Cortex of kidney (tissue), 1 donor: ENCODE measurements at places on chromosomes 7 and 10.

- no peak for DNase-seq
These were observed 25.1 kb downstream of the DOCK1 start for GRCh38 chr10:126930131-126930882.

- no peak for DNase-seq
These were observed 117.3 kb upstream of the ZNF438 start for GRCh38 chr10:31148951-31149350.

DNA sequence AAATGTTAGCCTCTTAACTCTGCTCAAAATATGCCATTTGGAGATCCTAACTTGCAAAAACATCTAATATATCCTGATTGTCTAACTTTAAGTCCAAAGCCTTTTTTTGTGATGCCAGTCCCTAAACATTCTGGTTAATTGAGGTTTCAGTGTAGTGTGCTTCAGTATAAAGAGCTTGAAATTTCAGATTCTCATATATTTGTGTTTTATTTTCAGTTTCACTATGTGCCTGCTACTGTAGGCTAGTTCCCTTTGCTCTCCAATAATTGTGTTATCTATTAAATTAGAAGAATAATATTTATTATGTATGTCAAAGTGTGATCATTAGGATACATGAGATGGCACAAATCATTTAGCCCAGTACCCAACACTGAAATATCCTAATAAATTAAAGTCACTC lies 1361.2 kb downstream of the XPNPEP1 start:
- no peak for DNase-seq

DNA sequence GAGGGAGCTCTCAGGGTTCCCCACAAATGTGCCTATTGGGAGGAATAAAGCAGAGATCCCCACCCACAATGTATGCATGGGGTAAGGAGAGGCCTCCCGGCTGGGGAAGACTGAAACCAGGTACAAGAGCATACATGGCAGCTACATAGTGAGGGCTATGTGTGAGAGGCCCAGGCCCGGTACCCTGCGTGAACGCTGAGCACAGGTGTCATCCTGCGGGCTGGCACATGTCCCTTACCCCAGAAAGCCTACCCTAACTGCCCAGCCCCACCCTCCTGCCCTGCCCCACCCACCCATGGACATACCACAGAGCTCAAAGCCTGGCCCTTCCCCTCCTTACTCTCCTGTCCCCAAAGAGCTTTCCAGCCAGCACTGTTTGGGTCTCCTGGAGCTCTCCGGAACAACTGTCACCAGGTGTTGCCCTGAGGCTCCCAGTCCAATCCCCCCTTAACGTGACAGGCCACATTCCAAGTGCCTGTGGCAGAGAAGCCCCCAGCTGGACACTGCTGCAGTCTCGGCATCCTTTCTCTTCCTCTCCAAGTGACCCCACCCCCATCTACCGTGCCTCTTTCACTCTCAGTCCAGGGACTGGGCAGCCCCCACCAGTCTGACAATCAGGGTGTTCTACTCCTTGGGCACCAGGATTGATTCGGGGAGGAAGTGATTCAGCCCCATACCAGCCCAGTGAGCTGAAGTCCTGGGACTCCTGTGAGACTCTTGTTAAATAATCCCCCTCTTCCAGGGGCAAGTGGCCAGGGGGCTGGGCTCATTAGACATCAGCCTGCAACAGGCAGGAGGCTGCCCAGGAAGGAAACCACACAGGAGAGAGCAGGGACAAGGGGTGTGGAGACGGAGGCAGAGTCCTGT lies 19.6 kb downstream of the GRID1 start:
- DNase-seq: no peak

- no peak for DNase-seq
These were observed 32.6 kb upstream of the CNNM1 start for GRCh38 chr10:99296605-99297004.

DNA sequence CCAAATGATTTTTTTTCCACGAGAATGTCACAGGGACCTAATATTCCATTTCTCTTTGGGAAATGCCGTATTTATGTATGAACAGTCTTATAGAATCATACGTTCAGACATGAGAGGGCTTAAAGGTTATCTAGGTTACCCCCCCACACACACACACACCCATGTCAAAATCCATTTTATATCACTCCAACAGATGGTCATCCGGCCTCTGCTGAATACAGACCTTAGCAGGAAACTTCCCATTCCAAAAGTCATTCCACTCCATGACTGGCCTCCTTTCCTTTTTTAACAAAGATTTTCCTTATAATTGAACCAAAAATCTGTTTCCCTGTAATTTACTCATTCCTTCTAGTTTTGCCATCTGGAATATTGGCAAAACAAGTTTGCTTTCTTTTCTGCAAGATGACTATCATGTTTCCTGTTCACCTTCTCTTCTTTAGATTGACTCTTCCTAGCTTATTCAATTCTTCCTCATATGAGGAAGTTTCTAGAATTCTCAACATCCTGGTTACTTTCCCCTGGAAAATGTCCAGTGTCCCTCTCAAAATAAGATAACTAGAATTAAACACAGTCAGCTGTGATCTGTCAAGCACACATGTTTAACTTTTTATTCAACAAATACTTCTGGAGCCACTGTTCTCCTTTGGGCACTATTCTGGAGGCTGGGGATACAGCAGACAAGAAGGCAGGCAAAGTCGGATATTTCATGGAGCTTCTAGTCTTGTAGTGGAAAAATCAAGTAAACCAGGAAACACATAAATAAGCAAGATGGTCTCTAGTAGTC lies 276.5 kb upstream of the LRGUK start:
- no peak for DNase-seq

- no peak for DNase-seq
These were observed 15.3 kb downstream of the KCNH2 start for GRCh38 chr7:150962553-150963399.

GRCh38 chr10:102185811-102186527 lies 33.8 kb downstream of the NOLC1 start:
- no peak for DNase-seq

DNA sequence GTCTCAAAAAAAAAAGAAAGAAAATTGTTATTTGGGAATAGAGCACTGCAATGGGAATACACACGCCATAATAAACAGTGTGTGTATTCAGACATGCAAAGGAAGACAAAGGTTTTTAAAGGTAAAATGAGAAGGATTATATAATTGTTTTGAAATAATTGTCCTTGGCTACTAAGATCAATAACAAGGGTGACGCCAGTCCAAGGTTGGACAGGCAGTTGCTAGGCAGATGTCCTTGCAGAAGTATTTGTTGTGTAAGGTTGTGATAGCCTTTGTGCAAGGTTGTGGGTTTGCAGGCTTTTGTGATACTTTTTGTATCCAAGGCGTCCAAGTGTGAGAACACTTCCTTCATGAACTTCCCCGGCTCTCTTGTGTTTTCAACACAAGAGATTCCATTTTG lies 72.3 kb upstream of the PRLHR start:
- DNase-seq: no peak

DNA sequence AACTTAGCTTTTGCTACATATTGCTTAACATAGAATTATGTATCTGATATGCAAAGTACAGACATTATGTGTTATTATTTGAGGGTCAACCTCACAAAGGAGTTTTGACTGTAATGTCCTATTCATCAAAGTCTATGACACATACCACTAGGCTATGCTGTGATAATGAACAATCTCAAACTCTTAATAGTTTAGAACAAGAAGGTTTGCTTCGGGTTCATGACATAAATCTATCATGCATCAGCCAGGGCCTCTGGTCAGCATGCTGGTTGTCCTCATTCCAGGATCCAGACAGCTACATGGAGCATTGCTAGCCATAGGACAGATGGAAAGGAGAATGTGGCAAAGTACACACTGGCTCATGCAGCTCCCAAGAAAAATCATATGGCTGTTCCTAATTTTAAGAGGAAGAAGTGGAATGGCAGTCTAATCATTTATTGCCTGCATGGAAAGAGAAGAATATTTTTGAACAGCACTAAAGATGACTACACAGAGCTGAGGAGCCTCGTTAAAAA lies 332.1 kb downstream of the GPR158 start:
- DNase-seq: no peak

DNA sequence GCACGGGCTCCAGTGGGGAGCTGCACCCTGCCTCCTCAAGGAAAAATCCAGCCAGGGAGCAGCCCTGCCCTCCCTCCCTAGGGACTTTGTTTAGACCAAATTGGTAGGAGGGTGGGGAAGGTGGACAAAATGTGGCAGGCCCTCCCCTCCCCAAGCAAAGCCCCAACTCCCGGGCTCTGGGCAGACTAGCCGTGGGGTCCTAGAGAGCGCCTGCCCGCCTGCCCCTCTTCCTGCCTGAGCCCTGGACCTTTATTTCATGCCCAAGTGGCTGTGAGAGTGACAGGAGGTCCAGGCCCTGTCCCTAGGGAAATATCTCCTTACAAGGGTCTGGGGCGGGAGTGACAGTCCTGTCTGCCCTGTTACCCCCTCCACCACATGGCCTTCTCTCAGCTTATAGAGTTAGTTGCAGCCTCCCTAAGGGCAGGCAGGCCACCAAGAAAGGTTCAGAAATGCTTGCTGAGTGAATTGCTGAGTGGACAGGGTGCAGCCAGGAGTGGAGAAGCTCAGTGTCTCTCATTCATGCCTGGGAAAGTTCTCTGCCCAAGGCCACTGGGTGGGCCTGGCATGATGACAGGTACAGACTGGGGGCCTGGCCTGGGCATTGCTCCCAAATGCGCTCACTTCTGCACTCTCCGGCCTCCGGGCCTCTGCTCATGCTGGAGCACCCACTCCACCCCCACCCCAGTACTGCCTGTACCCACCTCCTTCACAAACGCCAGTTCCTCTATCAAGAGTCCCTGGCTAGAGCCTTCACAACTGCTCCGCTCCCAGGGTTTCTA lies 25.2 kb downstream of the DNAJB12 start:
- no peak for DNase-seq

DNA sequence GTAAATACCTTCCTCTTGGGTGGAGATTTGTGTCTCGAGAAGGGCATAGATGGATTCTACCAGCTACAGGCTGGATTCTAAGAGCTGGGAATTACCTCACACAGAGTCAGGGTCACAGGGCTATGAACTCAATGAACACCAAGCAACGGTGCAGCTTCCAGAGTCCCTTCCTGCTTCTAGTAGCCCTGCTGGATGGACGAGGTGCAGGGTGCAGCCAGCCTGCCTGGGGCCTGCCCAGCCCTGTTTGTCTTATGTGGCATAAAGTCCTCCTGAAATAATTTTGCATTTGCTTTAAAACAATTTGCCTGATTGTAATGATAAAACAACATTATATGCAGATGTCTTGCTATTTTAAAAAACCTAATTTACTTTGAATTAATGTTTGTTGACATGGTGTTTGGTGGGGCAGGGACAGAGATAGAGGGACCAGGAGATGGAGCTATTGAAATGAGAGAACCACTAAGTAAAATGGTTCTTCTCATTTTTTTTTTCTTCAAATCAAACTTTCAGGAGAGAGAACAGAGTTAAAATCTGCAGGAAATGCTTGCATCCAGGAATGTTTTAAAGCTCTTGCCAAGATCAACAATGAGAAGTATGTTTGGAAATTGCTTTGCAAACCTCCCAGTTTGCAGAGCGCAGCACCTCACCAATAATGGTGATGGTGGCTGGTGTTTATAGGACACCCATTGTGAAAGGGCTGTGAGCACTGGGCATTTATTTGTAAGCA lies 305.4 kb upstream of the PODXL start:
- DNase-seq: no peak

GRCh38 chr7:94179466-94179865 lies 175.3 kb upstream of the BET1 start:
- DNase-seq: no peak

- no peak for DNase-seq
These were observed 60.9 kb downstream of the ST7 start for GRCh38 chr7:117014099-117014656.

- DNase-seq: no peak
These were observed 191.6 kb downstream of the TEX36 start for GRCh38 chr10:125491381-125491780.

DNA sequence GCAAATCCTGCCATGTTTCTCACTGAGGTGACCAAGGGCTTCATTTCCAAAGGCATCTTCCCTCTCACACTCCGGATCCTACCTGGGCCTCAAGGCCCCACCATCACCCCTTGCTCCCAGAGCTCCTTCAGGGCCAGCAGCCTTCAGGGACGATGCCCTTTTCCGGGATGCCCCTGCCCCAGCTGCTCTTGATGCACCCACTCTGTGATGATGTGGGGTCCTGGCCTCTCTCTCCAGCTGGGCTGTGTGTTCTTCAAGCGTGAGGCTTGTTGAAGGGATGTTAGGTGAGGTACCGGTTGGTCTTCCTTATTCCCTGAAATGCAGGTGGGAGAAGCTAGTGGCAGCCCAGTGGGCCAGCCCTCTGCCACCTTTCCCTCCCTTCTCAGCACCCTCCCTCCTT lies 18.4 kb upstream of the SLC18A2 start:
- no peak for DNase-seq

GRCh38 chr10:15718694-15719048 lies 1.1 kb downstream of the ITGA8 start:
- no peak for DNase-seq

GRCh38 chr10:96319754-96320474 lies 15.7 kb downstream of the DNTT start:
- DNase-seq: no peak

GRCh38 chr10:86372784-86373239 lies 6.2 kb upstream of the GRID1 start:
- no peak for DNase-seq

GRCh38 chr7:12747687-12748306 lies 60.4 kb downstream of the ARL4A start:
- DNase-seq: no peak

DNA sequence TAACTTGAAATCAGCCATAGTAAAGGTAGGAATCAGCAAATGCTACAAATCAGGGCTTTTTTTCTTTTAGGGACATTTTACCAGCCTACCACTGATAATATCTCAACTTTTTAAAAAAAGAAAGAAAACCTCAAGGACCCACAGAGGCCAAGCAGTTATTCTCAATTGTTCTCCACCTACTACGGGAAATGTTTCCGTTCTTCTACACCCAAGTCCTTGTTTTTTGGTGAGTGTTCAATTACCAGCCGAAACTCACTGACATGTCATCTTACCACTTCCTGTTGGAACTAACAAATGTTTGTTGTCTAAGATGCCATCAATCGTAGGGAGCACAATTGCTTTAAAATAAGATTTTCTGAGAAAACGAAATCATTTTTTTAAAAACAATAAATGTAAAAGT lies 50.2 kb upstream of the CDK1 start:
- no peak for DNase-seq

DNA sequence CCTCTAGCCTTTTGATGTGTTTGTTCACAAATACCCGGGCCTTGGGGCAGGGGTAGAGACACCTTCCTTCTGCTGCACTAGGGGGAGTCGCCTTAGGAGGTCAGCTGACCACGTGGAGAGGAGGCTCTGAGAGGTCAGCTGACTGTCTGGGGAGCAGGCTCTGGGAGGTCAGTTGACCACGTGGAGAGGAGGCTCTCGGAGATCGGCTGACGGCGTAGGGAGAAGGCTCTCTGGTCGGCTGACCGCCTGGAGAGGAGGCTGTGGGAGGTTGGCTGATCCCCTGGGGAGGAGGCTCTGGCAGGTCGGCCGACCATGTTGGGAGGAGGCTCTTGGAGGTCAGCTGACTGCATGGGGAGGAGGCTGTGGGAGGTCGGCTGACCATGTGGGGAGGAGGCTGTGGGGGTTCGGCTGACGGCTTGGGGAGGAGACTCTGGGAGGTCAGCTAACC lies 59.6 kb upstream of the LYZL1 start:
- DNase-seq: no peak
